SK-N-MC (cell line): ENCODE measurements at places on chromosomes 1 and 21.

- DNase-seq, result no peak
These were observed 62.4 kb upstream of the LRP8 start for GRCh38 chr1:53390261-53390660.

GRCh38 chr1:206578068-206578977 is 33.9 kb downstream of the EIF2D start:
- DNase-seq, result no peak

GRCh38 chr1:43052322-43052721 is 93.7 kb upstream of the SLC2A1 start:
- DNase-seq, result no peak

DNA sequence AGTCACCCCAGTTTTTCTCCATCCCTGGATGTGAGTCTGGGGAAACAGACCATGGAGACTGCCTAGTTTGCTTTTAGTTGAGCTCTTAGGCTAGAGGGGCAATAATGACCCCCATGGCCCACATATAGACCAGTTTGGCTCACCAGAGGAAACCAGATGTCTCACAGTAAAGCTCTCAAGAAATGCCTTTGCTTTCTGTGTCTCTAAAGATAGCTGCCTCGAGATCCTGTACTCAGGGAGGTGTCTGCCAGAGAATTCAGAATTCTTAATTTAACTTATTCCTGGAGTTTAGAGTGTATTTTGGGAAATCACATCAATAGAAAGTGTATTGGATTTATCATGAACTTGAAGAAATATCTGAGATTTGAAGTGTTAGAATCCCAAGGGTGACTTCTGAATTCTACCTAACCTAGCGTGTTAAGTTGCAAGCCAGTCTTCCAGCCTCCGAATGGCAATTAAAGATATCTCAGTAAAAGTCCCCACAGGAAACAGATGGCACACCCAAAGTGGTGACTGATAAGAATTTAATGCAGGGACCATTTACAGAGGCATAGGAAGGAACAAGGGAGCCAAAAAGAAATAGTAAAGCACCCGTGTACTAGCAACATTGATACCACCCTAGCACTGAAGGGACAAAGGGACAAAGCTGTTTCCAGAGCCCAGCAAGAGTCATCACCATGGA is 37.1 kb downstream of the STYXL2 start:
- no peak for DNase-seq

GRCh38 chr1:42290130-42290529 is 44.9 kb downstream of the FOXJ3 start:
- DNase-seq, result no peak

- no peak for DNase-seq
These were observed 568 bp downstream of the TRIM45 start for GRCh38 chr1:117120774-117121588.

- DNase-seq, result no peak
These were observed 1409.0 kb downstream of the PLA2G4A start for GRCh38 chr1:188237573-188238348.

DNA sequence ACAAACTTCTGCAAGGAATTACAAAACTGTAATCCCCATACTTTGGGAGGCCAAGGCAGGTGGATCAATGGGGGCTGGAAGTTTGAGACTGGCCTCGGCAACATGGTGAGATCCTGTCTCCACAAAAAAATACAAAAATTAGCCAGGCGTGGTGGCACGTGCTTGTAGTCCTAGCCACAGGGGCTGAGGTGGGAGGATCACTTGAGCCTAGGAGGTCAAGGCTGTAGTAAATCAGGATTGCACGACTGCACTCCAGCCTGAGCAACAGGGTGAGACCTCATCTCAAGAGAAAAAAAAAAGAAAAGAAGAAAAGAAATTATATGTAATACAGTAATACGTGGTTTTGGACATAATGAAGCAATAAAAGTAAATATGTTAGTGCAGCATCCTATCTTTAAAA is 138.2 kb downstream of the COP1 start:
- no peak for DNase-seq

DNA sequence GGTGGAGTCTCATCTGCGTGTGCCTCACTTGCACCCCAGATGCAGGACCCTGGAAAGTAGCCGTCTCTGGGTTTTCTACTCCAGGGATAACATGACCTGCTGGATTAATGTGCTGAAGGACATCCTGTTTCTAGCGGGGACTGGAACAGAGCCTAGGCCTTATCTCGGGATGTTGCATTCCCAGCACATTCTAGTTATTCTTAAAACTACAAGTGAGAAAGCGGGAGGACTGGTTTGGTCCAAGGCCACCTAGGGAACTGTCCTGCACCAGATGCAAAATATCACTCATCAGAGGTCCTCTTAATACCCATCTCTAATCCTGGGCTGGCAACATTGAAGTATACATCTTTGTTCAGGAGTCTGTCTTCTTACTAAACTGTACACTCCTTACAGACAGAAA is 179.9 kb downstream of the ZC3H11B start:
- DNase-seq, result no peak

- DNase-seq, result no peak
These were observed 4.9 kb upstream of the TAGLN2 start for GRCh38 chr1:159930216-159930615.

DNA sequence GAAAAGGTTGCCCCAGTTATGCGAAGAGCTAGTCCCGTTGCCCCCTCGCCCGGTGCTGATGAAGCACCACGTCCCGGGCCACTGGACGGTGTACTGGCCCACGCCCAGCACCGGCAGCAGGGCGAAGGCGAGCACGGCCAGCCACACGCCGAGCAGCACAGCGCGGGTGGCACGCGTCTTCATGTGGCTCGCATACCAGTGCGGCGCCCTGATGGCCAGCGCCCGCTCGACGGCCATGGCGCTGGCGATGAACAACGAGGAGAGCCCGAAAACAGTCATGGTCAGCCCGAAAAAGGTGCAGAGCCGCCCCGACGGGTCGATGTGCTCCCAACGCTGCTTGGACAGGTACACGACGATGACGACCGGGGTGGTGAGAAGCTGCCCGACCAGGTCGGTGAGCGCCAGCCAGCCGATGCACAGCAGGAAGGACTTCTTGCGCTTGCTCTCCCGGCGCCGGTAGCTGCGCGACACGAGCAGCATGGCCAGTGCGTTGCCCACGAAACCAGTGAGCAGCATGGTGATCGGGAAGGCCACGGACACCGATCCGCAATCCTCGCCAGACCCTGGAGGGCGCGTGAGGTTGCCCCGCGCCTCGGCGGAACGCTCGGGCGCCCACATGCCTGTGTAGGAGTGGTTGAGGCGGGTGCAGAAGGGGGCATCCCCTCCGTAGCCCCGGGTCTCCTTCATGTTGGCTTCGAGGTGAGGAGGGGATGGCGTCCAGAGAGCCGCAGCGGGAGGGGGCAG is 553 bp downstream of the PTGER3 start:
- no peak for DNase-seq

DNA sequence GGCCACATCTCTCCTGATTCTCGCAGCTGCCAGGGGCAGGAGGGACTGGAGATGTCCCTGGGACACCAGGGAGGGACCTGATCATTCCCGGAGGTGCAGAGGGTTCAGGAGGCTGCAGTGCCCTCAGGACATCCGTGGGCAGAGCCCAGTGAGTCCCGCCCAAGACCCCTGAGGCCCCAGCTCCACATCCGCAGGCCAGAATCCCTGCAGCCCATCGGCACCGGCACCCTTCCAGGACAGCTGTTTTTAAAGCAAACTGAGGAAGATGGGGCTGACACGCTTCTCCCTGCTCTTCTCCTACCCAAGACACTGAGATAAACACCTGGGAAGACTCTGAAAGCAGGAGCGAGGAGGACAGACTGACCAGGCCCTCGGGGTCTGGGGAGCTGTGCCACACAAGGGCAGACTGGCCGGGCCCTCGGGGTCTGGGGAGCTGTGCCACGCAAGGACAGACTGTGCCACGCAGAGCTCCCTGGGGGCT is 25.5 kb downstream of the SLC19A1 start:
- DNase-seq, result no peak

GRCh38 chr1:44499306-44499705 is 94.3 kb downstream of the RNF220 start:
- DNase-seq, result no peak

GRCh38 chr1:70415882-70416281 is 4.8 kb downstream of the CTH start:
- DNase-seq, result no peak

GRCh38 chr1:201693890-201694607 is 134.9 kb upstream of the IPO9 start:
- DNase-seq, result no peak

DNA sequence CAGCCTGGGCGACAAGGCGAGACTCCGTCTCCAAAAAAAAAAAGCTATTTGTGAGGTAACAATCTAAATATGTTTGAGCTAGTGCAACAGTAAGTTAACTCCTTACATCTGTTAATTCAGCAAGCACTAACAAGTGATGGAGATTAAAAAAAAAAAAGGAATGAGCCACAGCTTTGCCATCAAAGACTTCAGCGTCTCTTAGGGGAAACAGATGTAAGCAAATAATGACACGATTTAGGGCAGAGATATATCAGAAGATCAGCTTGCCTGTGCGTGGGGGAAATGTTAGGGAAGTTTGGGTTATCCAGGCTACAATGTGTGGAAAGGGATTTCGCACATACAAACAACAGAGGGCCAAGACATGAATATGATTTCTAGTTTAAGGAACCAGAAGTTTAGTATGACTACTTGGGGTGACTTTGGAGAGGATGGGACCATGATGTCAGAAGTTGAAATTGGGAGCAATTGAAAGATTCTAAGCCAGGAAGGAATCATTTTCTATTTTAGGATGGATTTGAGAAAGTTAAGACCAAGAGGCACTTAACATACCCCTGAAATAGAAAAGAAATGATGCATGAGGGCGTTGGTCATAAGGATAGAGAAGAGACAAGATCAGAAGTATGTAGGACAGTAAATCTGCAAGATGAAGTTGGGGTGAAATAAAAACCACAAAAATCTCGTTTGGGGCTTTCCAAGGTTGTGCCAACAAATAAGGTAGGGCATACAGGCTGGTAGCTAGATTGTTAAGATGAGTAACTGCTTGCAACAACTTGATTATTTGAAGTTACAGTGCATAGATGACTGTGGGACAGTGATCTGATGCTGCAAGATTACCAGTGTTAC is 2.4 kb upstream of the BRWD1 start:
- no peak for DNase-seq

DNA sequence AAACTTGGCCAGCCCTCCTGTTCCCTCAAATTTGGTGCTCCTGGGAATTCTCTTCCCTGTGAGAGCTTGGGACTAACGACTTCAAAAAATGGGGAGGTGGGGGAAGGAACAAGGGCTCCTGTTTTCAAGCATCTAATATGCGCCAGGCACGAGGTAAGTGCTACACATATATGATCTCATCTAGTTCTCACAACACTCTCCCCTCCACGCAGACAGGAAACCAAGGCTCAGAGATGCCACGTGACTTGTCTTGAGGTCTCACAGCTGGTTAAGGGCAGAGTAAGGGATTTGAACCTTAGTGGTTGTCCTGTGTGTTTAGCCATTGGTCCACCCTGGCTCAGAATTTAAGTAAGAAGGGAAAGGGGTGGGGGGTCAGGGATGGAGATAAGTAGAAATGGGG is 125.9 kb downstream of the DMRTB1 start:
- no peak for DNase-seq

GRCh38 chr1:64838486-64838885 is 93.6 kb downstream of the RAVER2 start:
- no peak for DNase-seq

DNA sequence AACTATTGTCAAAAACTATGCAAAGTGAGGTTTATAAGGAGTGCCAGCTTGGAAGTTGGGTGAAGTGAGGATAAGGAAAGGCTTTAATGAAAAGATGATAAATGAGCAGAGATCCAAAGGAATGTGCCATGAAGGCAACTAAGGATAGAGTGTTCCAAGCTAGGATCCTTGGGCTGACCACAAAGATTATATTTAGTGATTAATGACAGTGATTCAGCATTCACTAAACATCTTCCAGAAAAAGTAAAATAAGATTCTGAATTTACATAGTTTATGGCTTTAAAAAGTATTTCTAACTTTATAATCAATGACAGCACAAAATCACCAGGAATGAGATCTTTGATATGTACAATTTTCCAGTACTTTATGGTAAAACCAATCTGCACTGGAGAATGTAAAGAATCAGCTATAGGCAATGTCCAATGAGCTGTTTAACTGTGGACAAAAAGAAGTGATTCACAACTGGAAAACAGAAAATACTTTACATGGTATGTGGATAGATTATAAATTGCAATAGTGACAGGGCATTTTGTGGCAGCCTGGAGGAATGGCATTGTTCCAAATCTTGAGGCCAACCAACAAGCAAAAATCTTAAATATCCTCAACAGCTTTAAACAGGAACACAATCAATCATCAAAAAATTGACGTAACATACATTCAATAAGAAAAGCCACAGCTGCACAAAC is 91.2 kb upstream of the KCTD3 start:
- DNase-seq, result no peak
